Activated naive CD4-positive, alpha-beta T cell treated with anti-CD3 and anti-CD28 coated beads, Interleukin-2, amount 10 ng/mL, durations not matched to agents 7 days and 5 days (primary cell): ENCODE measurements at places on chromosomes 5 and 9.
A peak's percentile ranks its signal among the peaks of the same experiment; 100 is the strongest.

GRCh38 chr5:151572657-151573368, 18.3 kb downstream of the FAT2 start:
- DNase-seq: no peak

GRCh38 chr9:93024646-93024910, 33.9 kb upstream of the SUSD3 start:
- peak; percentile 19 for DNase-seq

DNA sequence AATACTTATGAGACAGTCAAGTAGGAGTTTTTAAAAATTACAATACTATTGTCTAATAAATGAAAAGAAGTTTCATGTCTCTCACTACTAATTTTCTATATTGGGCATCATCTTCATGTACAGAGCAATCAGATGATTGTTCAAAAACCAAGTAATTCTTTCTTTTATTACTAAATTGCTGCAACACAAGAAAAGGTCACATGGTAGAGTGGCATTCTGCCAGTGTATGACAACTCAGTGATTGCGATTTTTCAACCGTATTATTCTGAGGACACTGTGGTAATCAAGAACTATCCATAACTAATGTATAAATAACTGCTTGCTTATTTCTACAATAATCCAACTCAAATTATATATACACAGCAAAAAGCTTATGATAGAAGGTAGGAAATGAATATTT, 96.7 kb upstream of the GRHPR start:
- DNase-seq: no peak

- no peak for DNase-seq
Measured at GRCh38 chr5:175336781-175337180, 107.2 kb downstream of the DRD1 start.

GRCh38 chr9:98568909-98569469, 139.7 kb downstream of the GABBR2 start:
- no peak for DNase-seq

DNA sequence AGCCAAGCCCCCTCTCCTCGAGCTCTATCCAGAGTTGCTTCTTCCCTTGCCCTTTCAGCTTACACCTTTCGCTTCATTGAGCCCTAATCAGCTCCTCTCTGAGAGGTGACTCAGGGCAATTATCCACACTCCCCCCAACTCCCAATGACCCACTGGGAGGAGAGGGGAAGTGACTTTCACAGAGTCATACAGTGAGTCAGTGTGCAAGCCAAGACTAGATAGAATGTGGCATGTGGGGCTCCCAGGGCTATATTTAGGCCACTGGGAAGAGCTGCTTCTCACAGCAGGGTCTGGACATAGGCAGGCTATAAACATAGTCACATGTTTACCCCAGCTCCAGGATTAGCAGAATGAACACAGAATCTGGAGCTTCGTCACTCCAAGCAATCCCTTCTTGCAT, 57.4 kb downstream of the NRG2 start:
- no peak for DNase-seq

DNA sequence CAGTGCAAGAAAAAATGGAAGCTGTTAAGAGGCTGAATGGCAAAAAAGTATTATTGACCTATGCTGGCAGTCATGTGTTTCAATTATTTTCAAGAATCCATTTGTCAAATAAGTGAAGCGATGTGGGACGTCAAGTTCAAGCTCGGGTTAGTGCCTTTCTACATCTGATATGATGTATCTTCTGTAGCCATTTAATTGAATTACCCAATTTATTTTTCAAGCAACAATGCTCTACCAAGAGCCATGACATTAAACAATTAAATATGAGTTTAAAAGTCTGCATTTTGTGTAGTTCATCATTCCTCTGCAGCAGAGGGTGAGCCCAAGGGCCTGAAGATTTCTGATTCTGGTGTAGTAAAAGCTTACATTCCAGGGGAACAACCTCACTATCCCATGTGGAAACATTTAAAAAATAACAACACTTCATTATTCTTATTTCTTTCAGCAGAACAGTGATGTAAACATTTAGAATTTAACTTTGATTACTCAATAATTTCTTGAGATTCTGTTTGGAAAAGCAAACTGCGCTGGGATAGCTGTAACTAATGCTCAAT, 619.7 kb upstream of the ARRDC3 start:
- no peak for DNase-seq

- DNase-seq: no peak
Measured at GRCh38 chr5:150335778-150336177, 21.7 kb upstream of the TCOF1 start.

DNA sequence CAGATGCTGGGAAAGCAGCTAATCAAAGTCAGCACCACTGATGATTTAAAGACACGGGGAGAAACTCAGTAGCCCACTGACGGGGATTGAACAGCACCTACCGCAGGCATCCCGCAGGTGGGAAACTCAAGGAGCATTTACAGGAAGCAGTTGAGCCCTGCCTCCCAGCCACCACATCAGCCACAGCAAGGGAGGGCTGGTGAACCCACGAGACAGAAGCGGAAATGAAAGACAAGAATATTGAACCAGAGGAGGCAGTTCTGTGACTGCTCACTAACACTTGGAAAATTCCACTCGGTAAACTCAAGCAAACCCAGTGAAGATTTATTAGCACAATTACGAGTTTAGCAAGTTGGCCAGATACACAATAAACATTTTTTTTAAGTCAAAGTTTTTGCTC, 10.6 kb upstream of the FAM163B start:
- peak; percentile 76 for DNase-seq

DNA sequence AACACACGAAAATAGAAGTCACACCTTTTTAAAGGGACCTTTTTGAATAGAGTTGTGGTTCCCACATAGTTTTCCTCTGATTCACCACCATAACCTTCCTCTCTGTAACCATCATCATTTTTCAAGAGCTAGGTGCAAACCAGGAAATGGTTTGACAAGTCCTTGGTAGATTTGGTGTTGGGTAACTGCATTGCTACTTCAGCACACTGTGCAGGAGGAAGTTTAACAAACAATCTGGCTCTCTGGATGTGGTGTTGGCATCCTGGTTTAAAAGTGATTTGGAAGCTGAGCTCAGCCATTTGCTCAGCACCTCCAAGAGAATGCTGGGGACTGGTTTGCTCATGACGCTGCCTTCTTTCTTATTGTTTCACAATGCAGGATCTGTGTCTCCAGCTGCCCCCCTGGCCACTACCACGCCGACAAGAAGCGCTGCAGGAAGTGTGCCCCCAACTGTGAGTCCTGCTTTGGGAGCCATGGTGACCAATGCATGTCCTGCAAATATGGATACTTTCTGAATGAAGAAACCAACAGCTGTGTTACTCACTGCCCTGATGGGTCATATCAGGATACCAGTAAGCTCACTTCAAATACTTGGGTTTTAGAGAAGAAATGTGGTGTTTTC, 213.1 kb downstream of the RFK start:
- DNase-seq: no peak

DNA sequence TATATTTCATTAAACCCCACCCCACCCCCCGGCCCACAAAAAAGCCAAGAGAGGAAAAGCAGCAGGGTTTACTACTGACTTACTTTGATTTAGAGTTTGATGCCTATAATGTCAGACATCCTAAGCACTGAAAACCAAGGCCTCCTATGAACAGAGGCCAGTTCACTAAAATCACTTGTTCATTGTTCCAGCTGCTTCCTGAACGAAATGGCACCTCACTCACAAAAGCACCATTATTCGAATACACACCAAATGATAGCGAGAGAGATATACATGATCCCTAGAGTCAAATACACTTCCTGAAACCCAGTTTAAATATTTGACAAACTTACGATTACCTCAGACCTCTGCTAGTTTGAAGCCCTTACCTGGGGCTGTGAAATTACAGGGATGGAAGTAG, 66.6 kb downstream of the LPAR1 start:
- no peak for DNase-seq

DNA sequence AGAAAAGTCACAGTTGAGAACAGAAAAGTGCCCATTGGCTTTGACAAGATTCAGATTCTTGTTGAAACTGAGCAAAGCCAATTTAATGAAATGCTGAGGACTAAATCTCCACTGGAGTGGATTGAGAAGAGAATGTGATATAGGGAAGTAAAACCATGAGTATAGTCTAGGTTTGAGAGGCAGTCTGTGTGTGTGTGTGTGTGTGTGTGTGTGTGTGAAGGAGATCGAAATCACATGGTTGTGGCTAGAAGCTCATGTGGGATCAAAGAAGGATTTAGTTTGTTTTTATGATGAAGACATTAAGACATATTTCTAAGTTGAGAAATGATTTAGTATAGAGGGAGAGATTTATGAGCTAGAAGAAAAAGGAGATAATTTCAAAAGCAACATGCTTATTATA, 275.7 kb upstream of the DAB2 start:
- DNase-seq: no peak

- DNase-seq: no peak
Measured at GRCh38 chr9:94281101-94281500, 22.0 kb downstream of the ZNF169 start.

- no peak for DNase-seq
Measured at GRCh38 chr9:106600955-106601560, 261.9 kb upstream of the ZNF462 start.

GRCh38 chr9:109478051-109478563, 20.0 kb downstream of the PTPN3 start:
- DNase-seq: no peak

DNA sequence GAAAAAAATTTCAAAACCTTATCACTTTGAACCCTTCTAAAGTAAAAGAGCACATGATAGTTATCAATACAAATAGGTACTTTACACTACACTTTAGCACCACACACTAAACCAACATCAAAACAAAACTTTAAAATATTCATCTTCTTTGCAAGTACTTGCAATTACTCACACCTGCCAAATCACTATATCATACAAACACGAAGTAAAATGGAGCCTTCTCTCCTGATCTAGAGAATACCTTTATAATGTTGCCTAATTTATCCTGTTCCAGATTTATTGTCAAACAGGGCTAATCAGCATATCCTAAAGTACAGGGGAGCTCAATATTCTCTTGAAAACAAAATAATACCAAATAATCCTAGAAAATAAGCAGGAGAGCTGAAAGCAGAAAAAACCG, 3.0 kb downstream of the RNF145 start:
- DNase-seq: no peak

DNA sequence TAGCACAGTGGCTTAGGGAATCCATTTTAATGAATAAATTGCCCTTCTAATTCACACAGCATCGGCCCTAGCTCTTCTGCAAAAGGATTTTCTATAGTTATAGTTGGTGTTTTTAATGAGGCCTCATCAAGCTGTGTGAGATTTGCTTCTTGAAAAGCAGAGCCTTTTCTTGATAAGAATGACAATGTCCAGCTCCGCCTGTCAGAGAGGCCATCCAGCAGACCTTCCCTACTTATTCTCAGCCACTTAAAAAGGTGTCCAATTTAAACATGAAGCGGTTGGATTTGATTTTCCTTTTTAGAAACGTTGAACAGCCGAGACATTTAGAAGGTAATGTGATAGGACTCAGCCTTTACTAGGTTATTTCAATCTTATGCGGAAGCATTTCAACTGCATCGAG, 134.4 kb downstream of the ZNF608 start:
- no peak for DNase-seq

DNA sequence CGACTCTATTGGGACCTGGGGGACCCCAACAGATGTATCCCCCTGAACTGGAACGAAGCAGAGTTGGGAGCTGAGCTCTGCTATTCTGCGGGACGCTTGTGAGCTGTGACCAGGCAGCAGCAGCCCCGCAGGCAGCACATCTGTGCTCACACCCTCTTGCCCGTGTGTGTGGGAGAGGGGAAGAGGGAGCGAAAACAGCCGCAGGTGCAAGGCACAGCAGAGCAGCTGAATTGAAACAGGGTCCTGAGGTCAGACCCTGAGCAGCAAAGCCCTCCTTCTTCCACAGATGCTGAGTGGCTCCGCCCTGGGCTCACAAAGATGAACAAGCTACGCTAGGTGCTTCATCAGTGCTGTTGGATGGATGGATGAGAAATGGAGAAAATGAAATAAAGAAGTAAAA, 198.7 kb downstream of the HSPA4 start:
- DNase-seq: peak; percentile 1

- no peak for DNase-seq
Measured at GRCh38 chr5:168182269-168182668, 109.2 kb upstream of the WWC1 start.

GRCh38 chr9:128115187-128116103, 12.1 kb downstream of the PTGES2 start:
- DNase-seq: no peak

DNA sequence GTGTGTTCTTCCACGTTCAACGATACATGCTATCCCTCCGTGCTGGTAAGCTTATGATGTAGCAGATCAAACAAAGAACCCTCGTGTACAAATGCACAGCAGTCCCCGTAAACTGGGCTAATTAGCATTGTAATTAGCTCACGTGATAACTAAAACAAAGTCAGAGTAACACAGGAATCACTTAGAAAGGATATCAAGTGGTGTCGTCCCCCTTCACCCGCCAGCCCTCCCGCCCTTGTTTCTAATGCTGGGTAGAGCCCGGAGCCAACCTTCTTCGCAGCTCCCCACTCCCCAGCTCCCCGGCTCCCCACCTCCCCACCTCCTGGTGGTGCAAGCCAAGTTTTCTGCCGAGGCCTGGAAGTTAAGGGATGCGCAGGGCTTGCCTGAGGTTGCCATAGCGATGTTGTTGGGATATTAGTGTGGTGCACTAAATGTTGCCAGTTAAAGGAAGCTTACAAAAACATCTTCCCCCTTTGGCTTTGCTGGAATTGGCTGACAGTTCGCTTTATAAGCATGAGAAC, 357.9 kb upstream of the CCNH start:
- no peak for DNase-seq

GRCh38 chr9:137273611-137274320, 3.8 kb upstream of the TOR4A start:
- DNase-seq: no peak

DNA sequence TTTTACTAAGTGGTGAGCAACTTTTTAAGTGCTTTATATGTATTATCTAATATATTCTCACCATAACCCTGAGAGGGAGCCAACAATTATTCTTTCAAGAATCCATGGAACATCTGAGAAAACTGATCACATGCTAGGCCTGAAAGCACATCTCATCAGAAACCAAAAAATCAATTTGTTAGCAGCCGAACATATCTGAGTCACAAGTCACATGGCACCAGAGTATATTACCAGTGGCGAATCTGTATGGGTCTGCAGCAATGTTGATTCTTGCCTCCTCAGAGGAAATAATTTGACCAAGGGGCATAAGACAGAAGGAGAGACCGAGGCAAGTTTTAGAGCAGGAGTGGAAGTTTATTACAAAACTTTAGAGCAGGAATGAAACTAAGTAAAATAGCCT, 25.3 kb upstream of the SIL1 start:
- DNase-seq: no peak

DNA sequence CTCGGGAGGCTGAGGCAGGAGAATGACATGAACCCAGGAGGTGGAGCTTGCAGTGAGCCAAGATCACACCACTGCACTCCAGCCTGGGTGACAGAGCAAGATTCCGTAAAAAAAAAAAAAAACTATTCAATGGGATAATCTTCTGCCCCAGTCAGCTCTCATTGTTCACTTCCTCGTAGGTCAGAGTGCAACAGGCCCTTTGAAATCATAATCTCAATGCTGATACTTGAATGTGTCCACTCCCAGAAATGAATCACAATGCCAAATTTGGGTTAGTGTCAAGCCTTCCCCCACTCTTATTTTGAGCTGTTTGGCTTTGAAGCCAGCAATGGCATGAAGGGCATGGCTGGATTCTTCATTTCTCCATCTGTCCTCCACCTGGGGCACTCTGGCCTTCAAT, 610.3 kb upstream of the KLF4 start:
- no peak for DNase-seq

- DNase-seq: no peak
Measured at GRCh38 chr9:19087106-19088000, 15.4 kb downstream of the HAUS6 start.
